T47D (cell line): ENCODE measurements at places on chromosomes 2 and 18.

DNA sequence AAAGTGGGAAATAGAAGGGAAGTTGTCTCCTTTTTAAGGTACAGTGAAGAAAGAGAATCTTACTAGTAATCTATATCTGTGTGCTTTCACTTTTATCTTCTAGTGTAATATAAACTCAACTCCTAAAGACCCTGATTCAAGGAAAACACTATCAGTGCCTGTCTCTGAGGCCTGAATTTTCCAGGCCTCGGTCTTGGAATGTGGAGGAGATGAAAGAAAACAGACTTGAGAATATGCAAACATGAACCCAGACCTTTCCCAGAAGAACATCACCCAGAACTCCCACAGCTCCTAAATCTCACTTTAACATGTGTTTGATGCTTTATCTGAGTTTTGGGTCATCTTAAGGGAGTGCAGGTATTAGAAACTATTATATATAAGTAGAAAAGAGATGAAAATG lies 51.8 kb downstream of the EPB41L5 start:
- no peak for DNase-seq

DNA sequence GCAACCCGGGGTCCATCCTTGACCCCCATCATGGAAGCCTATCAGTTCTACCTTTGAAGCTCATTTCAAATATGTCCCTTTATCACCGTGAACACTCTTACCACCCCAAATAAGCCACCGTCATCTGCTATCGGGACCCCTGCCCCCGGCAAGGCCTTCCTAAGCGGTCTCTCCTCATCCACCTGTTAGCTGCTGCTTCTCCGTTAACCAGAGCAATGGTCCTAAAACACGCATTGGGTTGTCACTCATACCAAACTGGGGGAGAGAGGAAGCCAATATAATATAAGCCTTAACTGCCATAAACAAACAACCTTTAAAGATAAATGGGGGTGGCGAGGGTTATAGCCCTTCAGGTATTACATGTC lies 680 bp downstream of the ASNSD1 start:
- DNase-seq = no peak

DNA sequence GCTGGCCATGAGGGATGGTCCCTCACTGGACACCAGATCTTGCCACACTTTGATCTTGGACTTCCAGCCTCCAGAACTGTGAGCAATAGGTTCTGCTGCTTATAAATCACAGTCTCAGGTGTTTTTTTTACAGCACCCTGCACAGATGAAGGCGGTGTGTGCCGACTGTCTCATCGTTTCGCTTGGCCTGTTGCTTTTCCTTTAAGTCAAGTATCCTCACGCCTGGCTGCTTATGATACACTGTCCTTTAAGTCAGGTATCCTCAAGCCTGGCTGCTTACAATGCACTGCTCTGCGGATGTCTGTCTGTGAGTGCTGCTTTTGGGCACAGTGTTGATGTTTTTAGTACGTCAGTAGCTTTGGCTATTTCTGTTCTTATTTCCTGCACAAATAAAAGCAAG lies 40.3 kb downstream of the SALL3 start:
- DNase-seq = no peak

GRCh38 chr2:1739961-1740715 lies 4.2 kb downstream of the PXDN start:
- no peak for DNase-seq

GRCh38 chr2:143160732-143161707 lies 31.8 kb downstream of the ARHGAP15 start:
- no peak for DNase-seq

DNA sequence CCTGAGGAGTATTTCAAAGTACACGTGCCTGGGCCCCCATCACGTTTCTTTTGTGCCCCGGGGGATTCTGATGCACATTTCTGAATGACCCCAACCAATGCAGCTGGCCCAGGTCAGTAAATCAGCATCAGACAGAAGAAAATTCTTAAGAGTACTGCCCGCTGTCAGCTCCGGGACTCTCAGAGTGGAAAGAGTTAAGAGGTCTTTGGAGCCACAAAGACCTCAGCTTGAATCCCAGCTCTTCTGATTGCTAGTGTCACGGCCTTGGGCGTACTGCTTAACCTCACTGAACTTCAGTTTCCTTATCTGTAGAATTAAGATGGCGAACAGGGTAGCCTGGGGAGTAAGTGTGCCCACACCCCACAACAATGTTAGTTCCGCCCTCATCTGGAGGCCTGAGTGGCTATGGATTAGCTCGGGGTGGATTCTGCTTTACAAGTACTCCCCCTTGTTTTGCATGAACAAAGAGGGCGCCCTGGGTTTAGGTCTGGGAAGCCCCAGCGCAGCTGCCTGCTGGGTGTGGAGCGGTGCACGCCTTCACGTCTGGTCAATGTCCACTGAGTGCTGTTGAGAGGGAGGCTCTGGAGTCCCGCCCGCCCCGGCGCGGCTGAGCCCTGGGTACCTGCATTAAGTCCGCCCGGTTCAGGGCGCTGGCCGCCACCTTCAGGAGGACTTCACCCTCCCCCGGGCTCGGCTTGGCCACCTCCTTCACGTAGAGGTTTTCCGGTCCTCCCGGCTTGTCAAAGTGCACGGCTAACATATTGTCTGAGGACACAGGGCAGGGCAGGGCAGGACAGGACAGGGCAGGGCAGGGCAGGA lies 858 bp downstream of the TP53I3 start:
- peak; percentile 35 for DNase-seq

- DNase-seq = peak; percentile 8
Observed at GRCh38 chr2:120736624-120737339, 1.1 kb downstream of the GLI2 start.

DNA sequence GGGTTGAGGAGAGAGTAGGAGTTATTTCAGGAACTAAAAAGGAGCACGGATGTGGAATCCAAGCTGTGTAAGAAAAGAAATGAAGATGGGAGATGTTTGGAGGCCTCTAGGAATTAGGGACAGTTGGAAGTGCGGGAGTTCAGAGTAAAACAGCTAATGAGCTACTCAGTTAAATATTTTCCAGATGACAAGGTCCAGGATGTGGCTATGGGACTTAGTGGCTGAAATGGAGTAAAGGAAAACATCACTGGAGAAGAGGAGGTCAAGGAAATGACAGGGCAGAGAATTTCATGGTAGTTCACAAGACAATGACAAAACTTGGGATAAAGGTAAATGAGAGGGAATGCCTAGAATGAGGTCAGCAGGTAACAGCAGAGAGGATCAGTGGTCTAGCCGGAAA lies 13.0 kb downstream of the GPR155 start:
- no peak for DNase-seq

GRCh38 chr2:236691799-236692167 lies 122.2 kb downstream of the ACKR3 start:
- DNase-seq = no peak

DNA sequence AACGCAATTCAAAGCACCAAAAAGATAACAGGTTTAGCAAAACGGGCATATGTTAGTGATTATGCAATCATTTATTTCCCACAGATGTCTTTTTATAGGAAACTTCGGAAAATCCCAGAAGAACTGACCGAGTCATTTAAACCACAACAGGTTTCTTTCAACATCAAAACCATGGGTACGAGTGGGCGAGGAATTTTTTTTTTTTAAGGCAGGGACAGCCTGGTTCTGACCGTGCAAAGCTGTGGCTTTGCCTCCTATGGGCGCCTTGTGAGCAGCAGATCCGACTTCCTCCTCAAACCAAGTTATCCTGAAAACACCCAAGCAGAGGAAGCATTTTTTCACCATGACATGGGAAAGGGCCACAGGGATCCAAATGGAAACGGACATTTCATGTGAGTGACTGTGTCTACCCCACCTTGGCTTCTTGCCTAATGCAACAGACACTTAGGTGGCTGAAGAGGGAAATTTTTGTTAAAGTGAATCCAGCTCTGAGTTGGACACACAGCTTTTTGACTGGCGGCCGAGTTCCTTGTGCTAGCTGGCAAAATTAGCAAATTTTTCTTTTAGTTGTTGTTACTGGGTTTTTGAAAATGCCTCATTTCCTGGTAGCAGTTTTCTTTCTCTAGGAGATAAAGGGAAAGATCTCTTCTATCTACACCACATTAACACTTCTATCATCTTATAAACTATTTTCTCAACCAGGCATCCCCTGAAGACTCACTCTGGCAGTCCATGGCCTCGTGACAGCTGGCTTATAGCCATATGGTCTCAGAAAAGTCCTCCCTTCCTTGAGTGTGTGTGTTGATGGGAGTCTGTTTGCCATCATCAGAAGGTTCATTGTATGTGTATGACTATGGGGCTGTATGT lies 487.4 kb upstream of the ZEB2 start:
- DNase-seq = no peak

DNA sequence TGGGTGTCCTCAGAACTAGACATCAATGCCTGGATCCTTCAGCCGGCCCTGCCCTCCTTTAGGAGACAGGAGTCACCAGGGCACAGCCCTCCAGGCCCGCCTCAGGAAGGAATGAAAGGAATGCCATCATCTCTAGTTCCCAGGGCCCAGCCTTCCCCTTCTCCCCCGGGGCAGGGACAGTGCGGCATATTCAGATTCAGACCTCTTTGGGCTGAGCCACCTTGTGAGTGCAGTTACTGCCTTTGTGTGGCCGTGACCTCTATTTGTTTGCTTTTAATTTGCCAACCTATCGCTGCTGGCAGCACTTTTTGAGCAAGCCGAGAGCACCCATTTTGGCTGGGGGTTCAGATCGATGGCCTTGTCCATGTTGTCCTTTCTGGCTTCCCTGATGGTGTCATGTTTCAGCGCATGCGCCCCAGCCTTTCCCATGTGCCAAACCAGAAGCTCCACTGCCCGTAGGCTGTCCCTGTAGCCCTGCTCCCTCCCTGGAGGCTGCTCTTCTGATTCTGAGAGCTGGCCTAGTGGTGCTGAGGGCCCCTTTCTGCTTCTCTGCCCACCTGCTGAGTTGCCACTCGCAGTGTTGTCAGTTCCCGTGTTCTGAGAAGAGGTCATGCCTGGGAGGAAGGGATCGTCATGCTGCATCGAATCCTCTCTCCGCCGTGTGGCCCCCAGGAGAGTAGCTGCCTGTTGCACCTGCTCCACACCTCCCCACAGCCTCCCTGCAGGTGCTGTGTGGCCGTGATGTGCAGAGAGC lies 10.9 kb downstream of the ANKRD23 start:
- DNase-seq = peak; percentile 87
